ENCODE measurements at places on chromosomes 6 and 20.

- no peak for DNase-seq
These were observed 3.0 kb upstream of the KCNK17 start for GRCh38 chr6:39317256-39317655.

DNA sequence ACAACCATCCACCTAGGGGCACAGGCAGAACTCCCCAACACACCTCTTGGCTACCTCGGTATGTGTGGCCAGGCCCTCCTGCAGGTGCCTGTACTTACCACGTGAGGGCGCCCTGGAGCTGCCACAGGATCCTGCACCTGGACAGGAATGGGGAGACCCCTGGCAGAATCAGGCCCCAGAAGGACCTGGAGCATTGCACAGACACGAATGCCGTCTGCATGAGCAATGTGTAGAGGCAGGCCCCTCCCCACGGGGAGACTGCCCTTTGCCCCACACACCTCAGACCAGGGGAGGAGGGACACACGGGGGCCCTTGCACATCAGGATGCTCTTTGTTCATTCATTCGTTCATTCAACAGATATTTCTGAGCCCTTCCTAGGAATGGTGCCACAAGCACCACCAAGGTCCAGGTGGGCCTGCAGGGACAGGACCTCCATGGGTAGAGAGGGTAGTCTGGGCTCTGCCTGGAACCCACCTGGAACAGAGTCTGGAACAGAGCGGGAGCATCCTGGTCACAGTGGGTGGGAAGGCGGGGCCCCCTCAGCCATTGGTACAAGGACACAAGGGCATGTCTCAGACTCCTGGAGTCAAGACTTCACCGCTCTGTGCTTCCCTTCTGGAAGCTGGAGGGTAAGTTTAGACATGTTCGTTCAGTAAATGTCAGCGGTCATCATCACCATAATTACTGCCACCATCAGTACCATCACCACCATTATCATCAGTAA is 32.3 kb downstream of the YTHDF1 start:
- DNase-seq = peak; percentile 16

- DNase-seq = no peak
These were observed 47.2 kb upstream of the CCN2 start for GRCh38 chr6:131998255-131998982.

DNA sequence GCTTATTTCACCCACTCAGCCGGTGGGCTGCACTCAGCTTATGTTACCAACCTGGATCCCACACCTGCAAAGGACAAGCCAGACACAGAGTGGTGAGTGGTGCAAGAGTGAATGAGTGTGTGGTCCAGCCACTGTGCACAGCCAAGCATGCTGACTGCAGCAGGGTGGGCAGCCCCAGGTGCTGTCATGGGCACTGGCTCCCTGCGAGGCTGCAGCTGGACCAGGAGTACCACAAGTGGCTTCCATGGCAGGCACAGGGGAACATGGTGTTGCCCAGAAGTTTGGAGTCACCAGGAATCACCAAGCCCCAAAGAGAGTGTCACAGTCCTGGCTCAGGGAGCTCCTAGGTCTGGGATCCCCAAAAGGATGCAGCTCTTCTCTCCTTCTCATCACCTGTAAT is 1093.4 kb downstream of the KHDRBS2 start:
- DNase-seq = no peak

DNA sequence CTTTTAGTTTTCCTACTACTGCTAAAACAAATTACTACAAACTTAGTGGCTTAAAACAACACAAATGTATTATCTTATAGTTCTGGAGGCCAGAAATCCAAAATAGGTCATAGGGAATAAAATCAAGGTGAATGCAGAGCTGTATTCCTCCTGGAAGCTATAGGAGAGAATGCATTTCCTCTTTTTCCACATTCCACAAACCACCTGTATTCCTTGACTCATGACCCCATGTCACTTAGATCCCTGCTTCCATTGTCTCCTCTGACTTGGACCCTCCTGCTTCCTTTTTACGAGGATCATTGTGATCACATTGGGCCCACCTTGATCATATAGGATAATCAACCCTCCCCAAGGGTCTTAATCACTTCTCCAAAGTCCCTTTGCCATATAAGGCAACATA is 200.8 kb downstream of the KCNQ5 start:
- no peak for DNase-seq
